Natural killer cell treated with Interleukin-12 subunit alpha and Interleukin-12 subunit beta and Interleukin-15 and Interleukin-18, amount 100 ng/mL, for 72 hours (primary cell): ENCODE measurements at places on chromosomes 3 and 15.

DNA sequence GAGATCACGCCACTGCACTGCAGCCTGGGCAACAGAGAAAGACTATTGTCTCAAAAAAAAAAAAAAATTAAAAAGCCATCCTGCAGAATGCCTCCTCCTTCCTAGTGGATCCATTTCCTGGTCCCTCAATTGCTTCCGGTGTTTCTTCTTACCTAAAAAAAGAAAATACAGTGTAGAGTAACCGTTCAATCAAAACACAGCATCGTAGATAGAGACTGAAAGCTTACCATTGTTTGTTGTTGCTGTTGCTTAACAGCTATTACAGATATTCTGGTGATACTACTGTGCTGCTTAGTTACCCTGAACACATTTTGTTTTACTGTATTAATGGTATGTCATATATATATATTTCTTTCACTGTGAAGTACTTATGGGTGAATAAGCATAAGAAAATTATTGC is 105.5 kb upstream of the LRRFIP2 start:
- DNase-seq, result no peak

- no peak for DNase-seq
Observed at GRCh38 chr15:29681166-29681845, 141.0 kb downstream of the TJP1 start.

DNA sequence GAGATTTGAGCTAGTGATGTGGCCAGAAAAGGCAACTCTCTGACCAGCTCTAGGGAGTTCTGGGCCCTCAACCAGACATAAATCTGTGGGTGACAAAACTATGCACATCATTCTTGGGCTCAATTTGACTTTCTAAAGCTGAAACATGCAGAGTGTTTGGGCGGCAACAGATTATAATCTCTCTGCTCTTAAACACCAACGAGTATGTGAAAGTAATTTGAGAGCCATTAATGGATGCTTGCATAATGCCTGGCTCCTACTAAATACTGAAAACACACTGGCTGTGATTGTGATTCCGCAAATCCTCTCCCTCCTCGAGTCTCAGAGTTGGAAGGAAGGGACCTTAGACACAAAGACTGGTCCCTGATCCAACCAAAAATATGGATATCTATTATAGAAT is 186.7 kb downstream of the UACA start:
- no peak for DNase-seq

DNA sequence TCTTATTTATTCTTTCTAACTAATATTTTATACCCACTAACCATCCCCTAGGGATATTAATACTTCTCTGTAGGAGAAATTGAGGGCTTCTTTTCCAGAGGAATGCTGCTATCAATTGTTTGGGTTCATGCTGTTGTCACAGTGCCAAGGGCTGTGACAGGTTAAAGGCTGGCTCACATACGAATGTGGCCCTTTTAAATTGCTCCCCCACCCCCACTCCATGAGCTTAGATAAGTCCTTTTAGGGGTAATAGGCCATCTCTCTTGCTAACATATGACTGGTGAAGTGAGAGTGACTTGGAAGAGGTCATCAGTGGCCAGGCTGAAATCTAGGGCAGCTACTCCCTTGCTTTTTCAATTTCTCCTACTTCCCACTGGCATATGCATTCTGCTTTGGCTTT is 121.9 kb upstream of the DPH6 start:
- DNase-seq, result no peak

- DNase-seq, result no peak
Observed at GRCh38 chr15:69127306-69127705, 33.1 kb upstream of the GLCE start.

GRCh38 chr3:11604139-11604892 is 39.4 kb downstream of the VGLL4 start:
- DNase-seq, result no peak

GRCh38 chr3:125437631-125438435 is 62.7 kb upstream of the ZNF148 start:
- no peak for DNase-seq

DNA sequence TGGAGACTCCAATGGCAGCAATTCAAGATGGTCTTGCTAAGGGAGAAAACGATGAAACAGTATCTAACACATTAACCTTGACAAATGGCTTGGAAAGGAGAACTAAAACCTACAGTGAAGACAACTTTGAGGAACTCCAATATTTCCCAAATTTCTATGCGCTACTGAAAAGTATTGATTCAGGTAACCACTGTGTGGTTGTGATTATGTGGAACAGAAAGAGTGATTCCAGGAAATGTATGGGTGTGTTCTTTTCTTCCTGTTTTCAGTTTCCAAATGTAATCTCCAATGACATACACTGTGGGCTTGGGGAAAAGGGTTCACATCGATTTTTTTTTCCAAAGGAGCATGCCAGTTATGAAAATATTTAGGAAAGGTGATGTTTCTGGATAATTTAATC is 10.9 kb downstream of the SCG3 start:
- no peak for DNase-seq

DNA sequence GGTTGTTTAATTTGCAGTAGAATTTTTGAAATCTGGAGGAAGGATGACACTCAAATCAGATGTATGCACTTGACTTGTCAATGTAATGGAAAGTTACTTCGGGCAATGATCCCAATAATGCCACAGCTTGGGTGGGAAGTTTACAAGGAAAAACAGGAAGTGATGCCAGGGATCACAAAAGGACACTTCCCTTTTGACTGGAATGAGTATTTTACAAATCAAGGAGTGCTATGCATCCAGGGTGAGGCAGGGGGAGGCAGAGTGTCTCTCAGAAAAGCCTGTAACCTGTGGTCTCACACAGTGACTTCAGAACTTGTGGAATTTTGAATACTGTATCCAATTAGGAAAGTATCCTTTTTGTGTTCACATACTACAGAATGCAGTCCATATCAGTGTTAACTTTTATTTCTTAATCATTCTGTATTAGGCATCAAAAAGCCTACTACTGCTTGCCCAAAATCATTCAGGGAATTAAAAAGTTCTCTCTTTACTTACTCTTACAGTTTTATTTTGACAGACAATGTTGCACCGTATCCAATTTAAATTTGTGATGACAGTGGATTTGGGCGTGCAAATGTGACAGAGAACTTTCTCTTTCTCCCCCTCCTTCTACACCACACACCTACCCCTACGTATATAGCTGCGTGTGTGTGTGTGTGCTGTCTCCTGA is 445.1 kb downstream of the MECOM start:
- no peak for DNase-seq

- DNase-seq, result no peak
Observed at GRCh38 chr3:128311441-128311844, 155.2 kb downstream of the DNAJB8 start.

DNA sequence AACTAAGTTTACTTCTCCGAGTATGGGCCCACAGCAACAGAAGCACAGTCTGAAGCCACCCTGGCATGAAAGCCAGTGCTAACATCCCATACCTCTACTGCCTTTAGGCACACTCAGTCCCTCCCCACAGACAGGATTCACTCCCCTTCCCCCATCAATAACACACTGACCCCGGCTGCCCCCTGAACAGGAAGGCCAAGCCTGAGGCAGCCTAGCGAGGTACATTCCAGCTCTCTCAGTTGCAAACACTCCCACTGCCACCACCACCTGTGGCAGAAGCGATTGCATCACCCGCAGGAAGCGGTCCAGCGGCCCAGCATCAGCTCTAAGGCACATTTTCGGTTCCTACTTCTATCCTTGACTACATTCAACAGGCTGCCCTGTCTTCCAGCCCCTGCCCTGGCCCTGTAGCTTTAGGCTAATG is 7.0 kb upstream of the BMF start:
- DNase-seq, result peak; percentile 80

DNA sequence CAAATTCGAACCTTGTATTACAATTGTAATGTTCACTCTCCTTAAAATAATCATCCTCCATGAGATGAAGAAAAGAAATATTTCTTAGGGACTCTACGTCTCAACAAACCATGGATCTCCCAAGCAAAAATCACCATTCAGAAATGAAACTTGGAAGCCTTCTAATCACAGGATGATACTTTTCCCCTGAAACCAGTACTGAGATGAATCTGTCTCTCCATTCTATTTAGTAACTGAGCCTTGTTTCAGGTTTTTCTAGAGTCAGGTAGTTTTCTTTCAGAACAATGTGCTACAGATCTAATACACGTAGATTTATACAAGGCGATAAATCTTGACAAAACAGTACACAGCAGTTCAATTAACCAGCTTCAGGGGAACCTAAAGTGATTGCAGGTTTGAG is 660.1 kb upstream of the CBLB start:
- no peak for DNase-seq

DNA sequence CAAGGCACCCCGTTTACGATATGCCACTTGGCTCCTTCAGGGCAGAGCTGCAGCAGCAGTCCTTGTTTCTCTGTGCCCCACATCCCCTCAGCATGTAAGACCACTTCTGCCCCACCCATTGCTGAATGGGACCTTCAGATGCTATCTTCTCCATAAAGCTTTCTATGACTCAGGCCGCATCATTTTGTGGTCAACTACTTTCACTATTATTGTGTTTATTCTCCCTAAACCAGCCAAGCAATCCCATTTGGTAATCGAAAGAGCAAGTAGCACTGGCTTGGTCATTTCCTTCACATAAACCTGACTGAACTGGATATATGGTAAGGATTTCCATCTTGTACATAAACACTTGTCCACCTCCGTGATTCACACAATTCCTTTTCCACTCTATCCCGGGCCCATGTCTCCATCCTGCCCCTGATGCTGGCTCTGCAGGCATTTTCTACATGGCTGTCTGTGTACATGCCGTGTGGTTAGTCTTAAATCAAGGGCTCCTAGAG is 25.7 kb downstream of the LIPC start:
- DNase-seq, result peak; percentile 72

- DNase-seq, result no peak
Observed at GRCh38 chr3:170730071-170730812, 139.8 kb downstream of the RPL22L1 start.

GRCh38 chr3:194137506-194138474 is 1.8 kb downstream of the HES1 start:
- peak; percentile 65 for DNase-seq

- no peak for DNase-seq
Observed at GRCh38 chr3:46020766-46021510, 6.3 kb downstream of the XCR1 start.

- no peak for DNase-seq
Observed at GRCh38 chr15:82804575-82804949, 1.3 kb downstream of the FSD2 start.

- DNase-seq, result no peak
Observed at GRCh38 chr3:23314981-23315762, 112.0 kb downstream of the UBE2E2 start.

GRCh38 chr15:77031376-77032050 is 36.6 kb downstream of the PSTPIP1 start:
- DNase-seq, result peak; percentile 59

DNA sequence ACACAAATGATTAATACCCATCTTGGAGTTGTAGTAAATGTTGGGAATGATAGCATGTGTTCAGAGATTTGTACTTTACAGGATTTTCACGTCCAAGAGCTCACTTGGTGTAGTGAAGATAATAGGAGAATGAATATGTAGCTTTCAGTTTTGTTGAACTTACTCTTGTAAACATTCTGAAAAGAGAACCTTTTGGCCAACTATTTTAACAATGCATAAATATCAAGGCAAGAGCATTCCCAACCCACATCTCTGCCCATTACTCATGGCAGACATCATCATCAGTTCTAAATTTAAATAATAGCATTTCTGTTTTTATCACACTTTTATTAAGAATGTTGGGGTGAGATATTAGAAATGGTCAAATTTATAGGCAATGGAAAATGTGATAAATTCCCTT is 465.2 kb upstream of the TPRG1 start:
- DNase-seq, result no peak

DNA sequence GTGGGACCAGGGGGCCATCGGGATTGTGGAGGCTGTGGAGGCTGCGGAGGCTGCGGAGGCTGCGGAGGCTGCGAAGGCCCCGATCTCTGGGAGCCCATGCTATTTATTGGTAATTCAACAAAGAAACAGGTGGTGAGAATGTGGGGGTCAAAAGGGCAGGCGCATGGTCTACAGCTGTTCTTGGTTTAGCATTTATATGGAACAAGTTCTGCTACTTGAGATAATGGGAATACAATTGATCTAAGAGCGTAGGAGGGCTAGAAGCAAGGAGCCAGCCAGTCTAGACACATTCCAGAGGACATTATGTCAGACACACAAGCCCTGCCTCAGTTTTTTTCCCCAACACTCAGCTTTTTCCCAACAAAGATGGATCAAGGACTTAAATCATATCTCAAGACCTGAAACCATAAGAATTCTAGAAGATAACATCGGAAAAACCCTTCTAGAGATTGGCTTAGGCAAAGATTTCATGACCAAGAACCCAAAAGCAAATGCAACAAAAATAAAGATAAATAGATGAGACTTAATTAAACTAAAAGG is 20.1 kb downstream of the C3orf80 start:
- DNase-seq, result no peak

- peak; percentile 99 for DNase-seq
Observed at GRCh38 chr15:60478566-60479360, at the start of gene ICE2. Gene ICE2, minus strand, starts transcription at chr15:60479142. Its CDS starts 1,165 bp downstream, at chr15:60477977.

DNA sequence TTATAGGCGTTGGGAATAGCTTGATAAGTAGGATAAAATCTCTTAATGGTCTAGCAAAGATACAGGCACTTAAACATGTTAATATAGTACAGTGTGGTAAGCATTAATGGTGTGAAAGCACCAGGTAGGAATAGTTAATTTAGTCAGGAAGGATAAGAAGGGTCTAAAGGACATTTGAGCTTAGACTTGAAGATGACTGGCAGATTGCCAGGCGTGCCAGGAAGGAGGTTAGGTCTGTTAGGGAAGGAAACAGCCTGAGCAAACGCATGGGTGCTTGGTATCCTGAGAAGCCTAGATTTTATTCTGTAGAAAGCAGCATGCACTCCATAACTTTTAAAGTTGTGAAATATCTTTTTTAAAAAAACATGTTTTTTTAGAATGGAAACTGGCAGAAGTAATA is 17.7 kb downstream of the SEC62 start:
- DNase-seq, result no peak

DNA sequence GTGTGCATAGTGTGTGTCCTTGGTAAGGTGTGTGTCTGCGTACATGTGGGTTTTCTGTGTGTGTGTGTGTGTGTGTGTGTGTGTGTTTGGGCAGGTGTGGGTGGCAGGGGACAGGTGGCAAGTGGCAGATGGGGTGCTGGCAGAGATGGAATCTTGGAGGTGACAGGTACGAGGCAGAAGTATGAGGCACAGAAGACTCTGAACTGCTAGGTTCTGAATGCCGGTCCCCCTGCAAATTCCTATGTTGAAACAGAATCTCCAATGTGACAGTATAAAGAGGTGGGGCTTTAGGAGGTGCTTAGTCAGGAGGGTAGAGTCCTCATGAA is 29.8 kb downstream of the SRPRB start:
- no peak for DNase-seq

DNA sequence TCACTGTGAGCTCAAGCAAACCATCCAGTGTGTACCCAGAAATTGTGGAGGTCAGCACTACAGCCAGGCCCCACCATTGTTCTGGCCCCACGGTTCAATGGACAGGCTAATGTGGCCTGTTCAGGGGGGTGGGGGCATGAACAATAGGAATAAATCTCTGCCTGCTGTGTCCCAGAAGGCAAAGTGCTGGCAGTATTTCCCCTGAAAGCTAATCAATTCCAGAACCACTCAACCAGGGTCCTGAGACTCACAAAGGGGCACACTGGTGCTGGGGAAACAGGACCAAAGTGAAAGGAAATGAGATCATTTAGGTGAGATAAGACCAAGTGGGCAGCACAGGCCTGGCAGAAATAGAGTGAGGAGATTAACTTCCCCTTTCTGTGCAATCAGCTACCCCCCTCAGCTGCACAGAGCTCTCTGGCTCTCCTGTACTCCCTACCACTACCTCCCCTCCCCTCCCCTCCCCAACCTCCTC is 11.5 kb downstream of the CRYGS start:
- DNase-seq, result no peak
